Natural killer cell (primary cell): ENCODE measurements at places on chromosomes 12 and 14.

- DNase-seq, result no peak
Observed at GRCh38 chr14:33404964-33405574, 466.4 kb downstream of the NPAS3 start.

- DNase-seq, result no peak
Observed at GRCh38 chr12:52493172-52493571, at the start of gene KRT6A. KRT6A (minus strand) TSS chr12:52493257; CDS start chr12:52493188, 69 bp downstream.

DNA sequence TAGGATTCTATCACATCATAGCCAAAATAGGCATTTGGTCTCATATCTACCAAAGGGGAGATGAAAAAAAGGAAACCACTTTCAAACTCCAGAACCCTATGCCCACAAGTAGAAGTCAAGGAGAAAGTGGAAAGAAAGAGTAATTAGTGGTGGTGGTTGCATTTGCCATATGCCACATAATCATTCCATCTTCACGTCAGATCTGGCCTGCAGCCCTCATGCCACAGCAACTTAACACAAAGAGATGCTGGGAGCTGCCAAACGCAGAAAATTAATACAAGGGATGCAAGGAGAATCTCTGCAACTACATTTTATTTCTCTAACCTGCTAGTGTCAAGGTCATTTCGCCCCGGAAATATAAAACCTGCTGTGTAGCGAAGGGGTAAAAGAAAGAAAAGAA lies 148.6 kb upstream of the FOXN3 start:
- DNase-seq, result no peak

DNA sequence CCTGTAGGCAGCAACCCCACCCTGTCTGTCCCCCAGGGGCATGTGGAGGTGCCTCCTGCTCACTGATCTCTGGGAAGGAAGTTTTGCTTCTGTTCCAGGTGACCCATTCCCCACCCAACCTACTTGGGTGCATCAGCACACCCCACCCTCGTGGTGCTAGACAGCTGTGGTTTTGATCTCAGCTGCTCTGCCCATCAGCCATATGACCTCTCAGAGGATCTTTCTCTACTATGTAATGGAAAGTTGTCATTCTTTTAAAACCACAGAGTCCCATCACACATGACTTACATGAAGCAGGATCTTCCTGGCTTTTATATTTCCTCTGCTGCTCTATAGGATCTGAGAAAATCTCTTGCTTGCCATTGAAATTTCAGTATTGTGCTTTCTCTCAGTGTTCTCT lies 13.5 kb upstream of the KRT82 start:
- no peak for DNase-seq

DNA sequence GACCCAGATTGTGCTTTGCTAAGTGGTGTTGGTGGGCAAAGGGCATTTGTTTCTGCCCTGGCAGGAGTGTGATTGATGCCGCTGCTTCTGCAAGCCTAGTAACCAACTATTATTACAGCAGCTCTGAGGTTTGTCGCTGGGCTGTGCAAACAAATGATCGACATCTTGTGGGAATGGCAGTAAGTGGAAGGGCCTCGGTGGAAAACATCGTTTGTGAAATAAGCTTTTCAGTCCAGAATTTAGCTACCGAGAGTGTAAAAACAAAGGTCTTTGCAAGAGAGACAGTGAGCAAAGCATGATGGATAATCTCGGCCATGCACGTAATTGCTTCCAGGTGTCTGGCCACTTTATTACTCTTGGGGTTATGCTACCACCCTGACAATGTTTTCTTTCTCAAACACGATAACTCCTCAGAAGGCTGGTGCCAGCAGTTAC lies 397.7 kb upstream of the PRICKLE1 start:
- no peak for DNase-seq

DNA sequence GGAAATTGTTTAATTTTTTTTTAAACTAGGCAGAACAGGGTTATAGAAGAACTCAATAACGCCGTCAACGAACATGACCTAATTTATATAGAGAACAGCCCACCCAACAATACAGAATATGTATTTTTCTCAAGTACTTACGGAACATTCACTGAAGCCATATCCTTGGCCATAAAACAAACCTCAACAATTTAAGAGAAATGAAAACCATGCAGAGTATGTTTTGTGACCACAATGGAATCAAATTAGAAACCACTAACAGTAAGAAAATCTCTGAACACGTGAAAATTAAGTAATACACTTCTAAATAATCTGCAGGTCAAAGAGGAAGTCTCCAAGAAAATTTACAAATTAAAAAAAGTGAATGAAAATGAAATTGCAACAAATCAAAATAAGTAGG lies 9.4 kb downstream of the SART3 start:
- no peak for DNase-seq

GRCh38 chr14:76268047-76268431 lies 107.9 kb upstream of the ESRRB start:
- no peak for DNase-seq

DNA sequence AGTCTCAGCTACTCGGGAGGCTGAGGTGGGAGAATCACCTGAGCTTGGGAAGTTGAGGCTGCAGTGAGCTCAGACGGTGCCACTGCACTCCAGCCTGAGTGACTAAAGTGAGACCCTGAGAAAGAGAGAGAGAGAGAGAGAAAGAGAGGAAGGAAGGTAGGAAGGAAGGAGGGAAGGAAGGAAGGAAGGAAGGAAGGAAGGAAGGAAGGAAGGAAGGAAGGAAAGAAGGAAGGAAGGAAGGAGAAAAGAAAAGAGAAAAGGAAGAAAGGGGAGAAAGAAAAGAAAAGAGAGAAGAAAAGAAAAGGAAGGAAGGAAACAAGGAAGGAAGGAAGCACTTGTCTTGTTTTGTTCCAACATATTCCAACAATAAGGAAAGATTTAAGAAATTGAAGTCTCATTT lies 7.8 kb downstream of the PRKD1 start:
- DNase-seq, result no peak

DNA sequence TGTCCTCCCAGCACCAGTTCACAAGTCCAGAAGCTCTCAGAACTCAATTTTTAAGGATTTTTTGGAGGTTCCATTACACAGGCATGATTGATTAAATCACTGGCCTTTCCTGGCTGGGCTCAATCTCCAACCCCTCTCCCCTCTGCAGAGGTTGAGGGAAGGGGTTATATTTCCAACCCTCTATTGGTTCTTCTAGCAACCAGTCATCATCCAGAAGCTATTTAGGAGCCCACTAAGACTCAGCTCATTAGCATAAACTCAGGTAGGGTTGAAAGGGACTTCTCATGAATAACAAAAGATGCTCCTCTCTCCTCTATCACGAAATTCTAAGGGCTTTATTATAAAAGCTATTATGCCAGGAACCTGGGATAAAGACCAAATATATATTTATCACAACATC lies 41.5 kb downstream of the SPPL3 start:
- DNase-seq, result no peak

DNA sequence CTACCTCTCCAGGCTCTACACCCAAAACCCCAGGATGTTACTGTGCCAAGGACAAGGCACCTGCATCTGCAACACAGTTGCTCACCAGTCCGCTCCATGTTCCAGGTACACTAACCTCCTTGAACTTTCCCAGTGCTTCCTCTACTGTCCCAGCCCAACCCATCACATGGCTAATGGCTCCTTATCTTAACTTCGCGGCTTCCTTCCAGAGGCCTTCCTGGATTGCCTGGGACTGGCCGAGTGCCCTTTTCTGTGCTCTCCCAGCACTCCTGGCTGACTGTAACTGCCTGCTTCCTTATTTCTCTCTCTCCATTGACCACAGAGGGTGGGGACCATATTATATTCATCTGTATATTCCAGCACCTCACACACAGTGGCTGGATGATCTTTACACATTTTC lies 20.9 kb downstream of the POMT2 start:
- no peak for DNase-seq

DNA sequence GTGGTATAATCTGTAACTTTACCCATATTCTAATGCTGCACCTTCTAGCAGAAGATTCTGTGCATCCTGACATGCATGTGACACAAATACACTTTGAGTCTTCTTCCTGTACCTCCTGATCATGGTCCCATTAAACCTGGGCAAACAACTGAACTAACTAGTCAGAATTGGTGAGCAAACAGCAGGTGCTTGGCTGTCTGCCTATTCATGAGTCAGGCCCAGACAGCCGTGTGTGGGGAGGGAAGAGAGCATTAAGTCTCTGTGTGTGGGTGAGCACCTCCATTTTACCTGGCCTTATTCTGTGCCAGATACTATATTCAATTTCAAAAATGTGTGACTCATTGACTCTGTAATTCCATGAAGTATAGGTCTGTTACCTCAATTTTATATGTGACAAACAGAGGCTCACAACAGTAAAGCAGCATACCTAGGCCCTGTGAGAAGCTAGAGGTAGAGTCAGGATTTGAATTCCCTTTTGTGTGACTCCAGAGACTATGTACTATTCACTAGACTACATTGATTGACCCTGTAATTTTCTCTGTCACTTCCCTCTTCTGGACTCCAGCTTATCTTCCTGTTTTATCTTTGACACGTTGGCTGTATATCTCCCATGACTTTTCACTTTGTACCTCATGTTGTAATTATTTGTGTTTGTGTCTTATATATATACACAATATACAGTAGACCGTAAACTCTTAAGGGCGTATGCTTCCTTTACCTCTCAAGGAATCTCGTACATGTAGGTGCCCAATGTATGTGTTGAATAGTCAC lies 32.2 kb downstream of the SUSD6 start:
- DNase-seq, result no peak

- no peak for DNase-seq
Observed at GRCh38 chr12:93287149-93287548, 90.6 kb upstream of the NUDT4 start.

DNA sequence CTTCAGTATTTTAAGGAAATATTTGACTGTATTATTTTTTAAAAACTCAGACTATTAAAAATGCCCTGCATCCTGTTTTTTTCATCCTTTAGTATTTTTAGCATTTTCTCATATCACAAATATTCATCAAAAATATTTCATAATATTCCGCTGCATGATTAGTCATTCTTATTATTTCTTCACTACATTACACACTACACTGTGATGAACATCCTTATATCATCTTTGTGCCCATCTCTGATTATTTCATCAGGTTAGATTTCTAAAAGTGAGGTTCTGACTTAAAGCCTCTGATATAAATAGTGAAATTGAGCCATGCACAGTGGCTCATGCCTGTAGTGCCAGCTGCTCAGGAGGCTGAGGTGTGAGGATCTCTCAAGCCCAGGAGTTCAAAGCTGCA lies 8.1 kb downstream of the COCH start:
- DNase-seq, result no peak

DNA sequence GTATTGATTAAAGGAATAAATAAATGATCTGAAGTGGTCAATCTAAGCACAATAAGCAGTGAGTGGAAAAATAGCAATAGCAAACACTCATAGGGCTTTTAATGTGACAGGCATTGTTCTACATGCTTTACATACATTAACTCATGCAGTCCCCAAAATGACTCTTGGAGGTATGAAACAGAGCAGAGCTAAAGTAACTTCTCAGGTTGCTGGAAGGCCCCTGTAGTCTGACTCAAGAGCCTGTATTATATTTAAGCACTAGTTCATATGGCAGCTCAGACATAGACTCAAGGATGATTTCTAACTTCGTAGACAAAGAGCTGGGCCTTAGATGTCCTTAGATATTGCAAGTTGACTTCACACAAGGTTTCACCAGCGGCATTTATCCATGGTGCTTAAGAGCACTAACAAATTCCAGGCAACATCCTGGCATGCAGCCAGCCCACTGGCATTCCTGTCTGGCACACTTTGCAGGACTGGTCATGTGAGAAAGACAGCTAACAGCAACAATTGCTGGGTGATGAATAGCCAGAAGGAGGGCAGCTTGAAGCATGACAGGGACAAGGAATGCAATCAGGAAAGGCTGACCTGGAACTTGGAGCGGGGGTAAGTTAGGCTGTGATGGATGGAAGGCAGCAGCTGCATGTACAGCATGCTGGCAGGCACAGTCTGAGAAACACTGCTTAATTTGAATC lies 22.9 kb upstream of the KTN1 start:
- no peak for DNase-seq

GRCh38 chr12:47686645-47687240 lies 19.1 kb downstream of the RPAP3 start:
- DNase-seq, result no peak

DNA sequence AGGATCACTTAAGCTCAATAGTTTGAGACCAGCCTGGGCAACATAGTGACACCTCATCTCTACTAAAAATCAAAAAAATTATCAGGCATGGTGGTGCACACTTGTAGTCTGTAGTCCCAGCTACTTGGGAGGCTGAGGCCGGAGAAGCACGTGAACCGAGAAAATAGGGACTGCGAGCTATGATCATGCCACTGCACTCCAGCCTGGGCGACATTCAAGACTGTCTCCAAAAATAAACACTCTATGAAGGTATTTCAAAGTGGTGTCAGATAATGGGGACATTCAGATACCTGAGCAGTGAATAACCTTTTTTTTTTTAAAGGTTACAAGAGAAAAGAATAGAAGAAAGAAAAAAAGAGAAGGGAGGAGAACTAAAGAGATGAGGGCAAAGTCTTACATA lies 98.1 kb downstream of the MED13L start:
- DNase-seq, result no peak

DNA sequence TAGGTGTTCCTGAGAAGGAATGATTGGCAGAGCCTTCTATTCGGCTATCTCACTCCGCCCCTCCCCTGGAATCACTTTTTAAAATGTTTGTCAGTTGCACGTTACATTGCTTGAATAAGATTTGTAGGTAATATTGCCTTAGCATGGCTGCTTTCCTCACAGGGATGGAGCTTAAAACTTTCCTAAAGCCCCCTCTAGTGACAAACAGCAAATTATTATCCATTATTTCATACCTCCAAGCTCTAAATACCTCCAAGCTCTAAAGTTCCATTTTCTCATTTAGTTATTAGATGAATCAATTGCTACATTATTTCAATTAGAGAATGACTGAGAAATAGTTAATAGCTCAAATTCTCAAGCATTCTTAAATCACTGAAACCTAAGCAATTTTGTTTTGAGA lies 5.1 kb upstream of the SPATA7 start:
- DNase-seq, result no peak

DNA sequence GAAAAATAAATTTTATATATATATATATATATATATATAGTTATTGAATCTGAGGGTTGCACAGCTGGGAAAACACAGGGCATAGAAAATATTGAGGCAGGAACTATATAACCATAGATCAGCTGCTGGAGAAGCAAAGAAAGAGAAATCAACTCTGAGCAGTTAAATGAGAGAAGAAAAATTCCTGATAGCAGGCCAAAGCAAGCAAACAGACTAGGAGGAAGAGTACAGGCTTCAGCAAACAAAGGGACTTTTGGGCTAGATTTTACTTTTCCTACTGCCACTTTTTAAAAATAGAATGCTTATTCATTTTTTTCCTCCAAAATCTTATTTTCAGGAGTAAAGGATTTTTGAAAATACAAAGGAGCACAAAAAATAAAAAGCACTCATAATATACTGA lies 216.0 kb upstream of the PRKD1 start:
- DNase-seq, result no peak

DNA sequence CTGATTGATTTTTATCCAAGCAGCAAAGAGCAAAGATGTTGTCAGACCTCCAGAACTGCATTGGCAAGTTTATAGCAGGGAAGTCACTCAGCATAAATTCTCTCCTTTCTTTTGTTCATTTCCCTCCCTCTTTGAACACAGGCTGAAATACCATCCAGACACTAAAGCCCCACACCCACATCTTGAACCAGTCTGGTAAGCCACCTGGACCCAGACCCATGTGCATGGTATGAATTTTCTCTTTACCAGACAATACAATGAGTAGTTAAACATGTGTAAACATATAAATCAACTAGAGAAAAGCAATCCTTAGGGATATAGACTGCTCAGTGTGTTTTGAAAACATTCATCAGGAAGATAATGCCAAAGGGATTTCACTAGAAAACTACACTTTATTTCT lies 488.3 kb upstream of the FLRT2 start:
- no peak for DNase-seq
